GF-D8 (cell line): ENCODE measurements at places on chromosomes 7 and 10.

- no peak for DNase-seq
These were observed 1.5 kb downstream of the CUZD1 start for GRCh38 chr10:122844146-122844545.

- no peak for DNase-seq
These were observed 233.1 kb downstream of the BMPER start for GRCh38 chr7:34138483-34138882.

DNA sequence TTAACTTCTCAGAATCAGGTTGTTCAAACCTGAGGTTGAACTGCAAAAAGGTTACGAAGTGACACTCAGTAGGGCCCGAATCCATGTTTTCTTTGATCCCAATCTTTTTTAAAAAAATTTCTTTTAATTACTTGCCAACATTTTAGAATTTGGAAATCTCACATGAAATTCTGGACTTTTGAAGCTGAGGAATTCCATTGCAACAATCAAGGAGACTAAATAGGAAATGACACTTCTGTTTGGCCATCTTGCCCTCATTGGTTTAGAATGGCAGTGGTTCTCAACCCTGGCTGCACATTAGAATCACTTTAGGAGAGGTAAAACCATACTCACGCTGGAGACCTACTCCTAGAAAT, 471 bp upstream of the TOMM7 start:
- DNase-seq: no peak

- no peak for DNase-seq
These were observed 3.1 kb downstream of the RGS10 start for GRCh38 chr10:119539359-119539825.

- DNase-seq: no peak
These were observed 240.7 kb downstream of the PARD3 start for GRCh38 chr10:34574353-34574934.

DNA sequence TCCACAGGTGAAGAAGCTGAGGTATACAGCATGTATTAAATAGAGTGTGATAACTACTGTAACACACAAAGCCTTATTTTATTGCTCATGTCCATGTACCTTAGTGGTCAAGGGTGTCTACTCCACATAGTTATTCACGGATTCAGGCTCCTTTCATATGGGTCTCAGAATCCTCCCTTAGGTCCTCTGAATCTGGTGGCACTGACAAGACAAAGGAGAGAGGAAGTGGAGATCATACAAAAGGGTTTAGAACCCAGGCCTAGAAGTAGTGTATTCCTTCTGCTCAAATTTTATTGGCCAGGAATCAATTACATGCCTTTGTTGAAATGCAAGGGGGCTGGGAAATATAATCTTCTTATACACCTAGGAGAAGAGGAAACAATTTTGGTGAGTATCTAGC, 164.6 kb downstream of the PTEN start:
- DNase-seq: no peak

- no peak for DNase-seq
These were observed 1021.6 kb downstream of the GATA3 start for GRCh38 chr10:9076066-9076465.

DNA sequence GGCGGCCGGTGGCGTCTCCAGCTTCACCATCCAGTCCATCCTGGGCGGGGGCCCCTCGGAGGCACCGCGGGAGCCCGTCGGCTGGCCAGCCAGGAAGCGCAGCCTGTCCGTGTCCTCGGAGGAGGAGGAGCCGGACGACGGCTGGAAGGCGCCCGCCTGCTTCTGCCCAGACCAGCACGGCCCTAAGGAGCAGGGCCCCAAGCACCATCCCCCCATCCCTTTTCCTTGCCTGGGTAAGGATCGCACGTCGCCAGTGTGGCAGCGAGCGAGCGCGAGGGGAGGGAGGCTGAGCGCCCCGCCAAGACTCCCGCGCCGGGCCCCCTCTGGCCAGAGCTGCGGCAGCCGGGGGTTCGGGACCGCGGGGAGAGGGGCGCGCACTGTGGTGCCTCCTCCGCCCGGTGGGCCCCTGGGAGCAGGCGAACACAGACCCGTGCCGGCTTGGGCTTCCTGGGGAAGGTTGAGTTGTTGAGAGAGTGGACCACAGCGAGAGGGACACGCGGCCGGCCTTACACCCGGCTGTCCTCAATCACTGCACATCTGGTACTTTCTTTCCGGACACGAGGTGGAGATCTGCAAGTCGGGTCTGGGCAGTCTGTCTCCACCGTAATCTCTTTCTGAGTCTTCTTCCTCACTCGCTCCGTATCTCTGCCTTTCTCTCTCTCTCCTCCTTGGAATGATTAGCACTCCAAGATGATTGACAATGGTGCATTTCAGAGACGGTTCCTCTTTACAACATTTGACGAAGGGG, 652 bp downstream of the HMX2 start:
- no peak for DNase-seq

- no peak for DNase-seq
These were observed 133.9 kb upstream of the BMPER start for GRCh38 chr7:33771422-33771821.
